Astrocyte of the hippocampus (primary cell): ENCODE measurements at places on chromosomes 5 and 9.

GRCh38 chr5:94276751-94277150 lies 341.7 kb downstream of the KIAA0825 start:
- DNase-seq: no peak

DNA sequence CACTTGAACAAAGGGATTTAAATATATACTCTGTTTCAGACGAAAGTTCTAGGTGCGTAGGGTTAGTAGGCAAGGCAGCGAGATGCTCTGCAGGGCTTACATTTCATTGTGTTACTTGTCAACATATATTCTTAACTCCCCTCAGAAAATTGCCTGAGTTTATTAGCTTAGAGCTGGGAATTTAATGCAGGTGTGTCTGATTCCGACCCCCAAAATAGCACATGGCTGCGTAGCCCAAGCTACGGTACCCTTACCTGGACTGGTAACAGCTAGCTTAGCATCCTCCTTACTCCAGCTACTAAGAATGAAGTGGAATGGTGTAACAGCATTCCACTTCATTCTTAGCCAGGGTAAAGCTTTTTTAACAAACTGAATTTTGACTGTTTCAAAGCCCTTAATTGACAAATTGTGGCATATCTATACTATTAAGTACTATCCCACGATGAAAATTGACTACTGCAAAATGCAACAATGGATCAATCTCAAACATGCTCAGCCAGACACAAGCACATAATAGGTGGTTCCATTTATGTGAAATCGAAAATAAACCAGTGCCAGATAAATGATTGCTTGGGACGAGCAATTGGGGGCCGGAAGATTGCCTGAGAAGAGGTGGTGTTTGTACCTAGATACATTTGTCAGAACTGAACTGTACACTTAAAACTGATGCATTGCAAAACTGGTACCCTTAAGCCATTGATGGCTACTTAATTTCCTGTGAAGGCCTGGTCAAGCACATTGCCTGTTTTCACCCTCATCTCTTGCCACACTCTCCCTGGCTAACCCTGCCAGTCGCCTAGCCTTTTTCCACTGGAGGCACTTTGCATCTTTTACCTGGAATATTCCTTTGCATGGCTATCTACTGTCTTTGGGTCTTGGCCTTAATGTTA lies 3.0 kb upstream of the FGF18 start:
- no peak for DNase-seq

DNA sequence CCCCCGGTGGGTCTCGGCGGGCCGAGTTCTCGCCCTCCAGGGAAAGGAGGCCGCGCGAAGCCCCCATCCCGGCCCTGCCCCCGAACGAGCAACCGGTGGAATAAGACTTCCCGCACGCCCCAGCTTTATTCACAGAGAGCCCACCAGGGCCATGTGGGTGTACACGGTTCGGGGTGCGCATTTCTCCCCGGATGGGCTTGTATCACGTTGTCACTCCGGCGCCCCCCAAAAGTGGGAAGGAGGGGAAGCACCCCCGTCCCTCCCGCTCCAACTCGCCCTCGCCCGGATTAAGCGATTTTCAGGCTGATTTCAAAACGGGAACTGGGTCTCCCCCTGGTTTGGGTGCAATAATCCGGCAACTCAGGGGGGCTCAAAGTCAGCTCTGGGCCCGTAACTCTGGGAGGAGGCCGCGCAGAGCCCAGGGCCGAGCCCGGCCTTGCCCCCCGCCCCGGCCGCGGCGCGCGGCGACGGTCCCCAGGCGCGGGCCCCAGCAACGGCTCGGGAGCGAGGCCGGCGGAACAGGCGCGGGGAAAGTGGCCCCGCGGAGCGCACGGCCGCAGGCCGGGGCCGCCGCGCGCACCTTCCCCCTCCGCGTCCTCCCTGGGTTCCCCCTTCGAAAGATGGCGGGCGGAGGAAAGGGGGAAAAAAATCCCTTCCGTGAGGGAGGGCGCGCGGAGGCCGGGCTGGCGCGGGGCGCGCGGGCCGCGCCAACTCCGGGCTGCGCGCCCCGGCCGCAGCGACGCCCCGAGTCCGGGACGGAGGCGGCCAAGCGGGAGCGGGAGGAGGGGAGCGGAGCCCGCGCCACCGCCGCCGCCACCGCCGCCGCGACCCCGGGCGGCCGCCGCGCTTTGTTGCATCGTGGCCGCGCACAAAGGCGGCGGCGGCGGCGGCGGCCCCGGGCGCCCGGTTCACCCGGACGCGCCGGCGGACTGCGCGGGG lies 644 bp downstream of the BRD3 start:
- DNase-seq: peak; percentile 69

DNA sequence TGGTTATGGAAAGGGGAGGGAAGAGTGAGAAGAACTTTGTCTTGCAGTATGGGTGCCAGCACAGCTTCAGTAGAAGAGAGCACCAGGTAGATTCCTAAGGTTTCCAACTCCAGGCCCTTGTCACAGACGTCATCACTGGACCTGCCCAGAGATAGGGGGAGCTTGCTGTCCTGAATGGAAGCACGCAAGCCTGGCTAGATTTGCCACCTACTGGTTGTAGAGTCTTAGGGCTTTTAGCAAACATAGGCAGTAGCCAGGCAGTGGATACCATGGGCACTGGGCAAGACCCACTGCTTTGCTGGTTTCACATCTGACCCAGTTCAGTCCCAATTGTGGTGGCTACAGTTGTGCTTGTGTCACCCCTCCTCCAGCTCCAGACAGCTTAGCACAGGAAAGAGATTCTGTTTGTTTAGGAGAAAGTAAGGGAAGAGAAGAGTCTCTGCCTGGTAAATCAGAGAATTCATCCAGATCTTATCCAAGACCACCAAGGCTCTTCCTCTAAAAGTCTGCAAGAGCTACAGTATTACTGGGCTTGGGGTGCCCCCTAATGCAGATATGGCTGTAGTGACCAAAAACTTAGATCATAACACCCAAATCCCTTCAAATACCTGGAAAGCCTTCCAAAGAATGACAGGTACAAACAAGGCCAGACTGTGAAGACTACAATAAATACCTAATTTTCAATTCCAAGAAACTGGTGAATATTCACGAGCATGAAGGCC lies 158.9 kb downstream of the HINT1 start:
- peak; percentile 13 for DNase-seq

DNA sequence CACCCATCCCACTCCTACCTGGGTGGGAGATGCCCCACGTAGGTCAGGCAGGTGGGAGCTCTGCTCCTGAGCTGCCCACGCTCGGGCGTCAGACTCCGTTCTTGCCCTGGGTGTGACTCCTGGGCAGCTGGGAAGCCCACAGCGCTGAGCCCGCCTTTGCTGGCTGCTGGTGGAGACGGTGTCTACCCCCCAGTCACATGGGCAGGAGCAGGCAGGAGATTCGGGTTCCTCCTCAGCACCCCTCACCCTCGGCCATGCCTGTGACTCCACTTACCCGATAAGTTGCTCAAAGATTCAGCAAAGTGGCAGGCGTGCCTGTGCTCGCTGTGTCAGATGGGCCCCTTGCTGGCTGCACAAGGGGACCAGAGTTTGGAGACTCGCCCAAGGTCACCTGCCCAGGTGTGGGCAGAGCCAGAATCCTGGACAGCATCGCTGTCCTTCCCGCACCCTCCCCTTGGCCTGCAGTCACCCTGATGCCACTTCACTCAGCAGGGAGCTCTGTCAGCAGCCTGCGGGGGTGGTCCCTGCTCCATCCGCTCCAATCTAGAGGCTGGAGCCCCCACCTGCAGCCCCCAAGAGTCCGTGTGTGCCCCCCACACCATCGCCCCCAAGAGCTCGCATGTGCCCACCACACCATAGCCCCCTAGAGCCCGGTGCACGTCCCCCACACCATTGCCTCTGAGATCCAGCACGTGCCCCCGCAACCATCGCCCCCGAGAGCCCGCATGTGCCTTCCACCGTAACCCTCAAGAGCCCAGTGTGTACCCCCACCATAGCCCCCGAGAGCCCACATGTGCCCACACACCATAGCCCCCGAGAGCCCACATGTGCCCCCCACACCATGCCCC lies 4.2 kb downstream of the LCN1 start:
- no peak for DNase-seq

- no peak for DNase-seq
These were observed 22.2 kb downstream of the MROH2B start for GRCh38 chr5:41048986-41049385.

GRCh38 chr9:36888551-36888950 lies 145.5 kb downstream of the PAX5 start:
- DNase-seq: no peak

DNA sequence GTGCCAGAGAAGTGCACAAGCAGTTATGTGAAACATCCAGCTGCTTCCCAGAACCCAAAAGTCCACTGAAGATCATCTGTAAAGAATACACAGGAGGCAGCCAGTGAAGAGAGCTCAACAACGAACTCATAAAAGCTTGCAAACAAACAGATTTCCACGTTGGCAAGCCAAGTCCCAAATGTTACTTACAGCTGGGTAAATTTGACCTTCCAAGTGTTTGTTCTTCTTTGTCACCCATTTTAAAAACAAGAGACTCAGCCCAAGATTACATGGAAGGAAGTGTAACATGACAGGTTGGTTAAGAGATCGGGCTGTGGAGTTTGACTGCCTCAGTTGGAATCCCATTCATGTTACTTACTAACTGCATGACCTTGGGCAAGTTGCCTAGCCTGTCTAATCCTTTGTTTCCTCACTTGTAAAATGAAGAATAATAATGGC lies 174.9 kb upstream of the PAPPA start:
- peak; percentile 71 for DNase-seq

DNA sequence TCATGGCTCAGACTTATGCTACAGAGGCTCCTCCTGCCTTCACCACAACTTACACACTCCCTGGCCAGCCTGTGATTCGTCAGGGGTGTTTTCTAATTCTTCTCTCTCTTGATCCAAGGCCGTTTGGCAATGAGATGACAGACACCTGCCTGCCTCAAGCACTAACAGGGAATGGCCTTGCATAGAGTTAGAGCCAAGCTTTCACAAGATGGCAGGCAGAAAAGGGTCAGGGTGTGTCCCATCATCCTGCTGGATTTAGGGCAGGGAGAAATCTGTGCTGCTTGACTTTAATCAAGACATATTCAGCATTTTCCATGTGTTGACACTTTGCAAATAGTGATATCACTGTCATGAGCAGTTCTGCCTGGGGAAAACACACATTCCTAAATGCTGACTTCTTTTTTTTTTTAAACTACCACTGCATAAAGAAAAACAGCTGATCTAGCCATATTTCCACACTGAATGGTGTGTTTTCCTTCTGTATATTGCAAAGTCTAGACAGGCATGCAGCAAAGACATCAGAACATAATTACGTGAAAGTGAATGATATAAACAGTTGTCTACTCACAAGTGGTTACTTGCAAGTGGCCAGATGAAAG lies 95.0 kb upstream of the SLC25A48 start:
- DNase-seq: peak; percentile 27

- DNase-seq: no peak
These were observed 48.9 kb upstream of the NRARP start for GRCh38 chr9:137350696-137351584.

GRCh38 chr5:72434781-72435437 lies 72.3 kb downstream of the ZNF366 start:
- no peak for DNase-seq

GRCh38 chr9:111064160-111064837 lies 26.0 kb upstream of the LPAR1 start:
- no peak for DNase-seq

DNA sequence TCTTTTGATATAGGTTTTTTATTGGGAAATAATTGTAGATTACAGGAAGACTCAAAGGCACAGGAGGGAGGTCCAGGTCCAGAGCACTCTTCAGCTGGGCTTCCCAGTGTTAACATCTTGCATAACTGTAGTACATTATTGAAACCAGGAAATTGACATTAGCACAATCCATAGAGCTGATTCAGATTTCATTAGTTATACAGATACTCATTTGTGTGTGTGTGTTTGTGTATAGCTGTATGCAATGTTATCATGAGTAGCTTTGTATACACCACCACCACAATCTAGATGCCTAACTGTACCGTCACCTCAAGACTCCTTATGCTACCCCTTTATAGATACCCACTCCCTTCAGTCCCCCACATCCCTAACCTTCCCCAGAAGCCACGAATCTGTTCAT lies 47.9 kb downstream of the SLC36A1 start:
- DNase-seq: no peak

DNA sequence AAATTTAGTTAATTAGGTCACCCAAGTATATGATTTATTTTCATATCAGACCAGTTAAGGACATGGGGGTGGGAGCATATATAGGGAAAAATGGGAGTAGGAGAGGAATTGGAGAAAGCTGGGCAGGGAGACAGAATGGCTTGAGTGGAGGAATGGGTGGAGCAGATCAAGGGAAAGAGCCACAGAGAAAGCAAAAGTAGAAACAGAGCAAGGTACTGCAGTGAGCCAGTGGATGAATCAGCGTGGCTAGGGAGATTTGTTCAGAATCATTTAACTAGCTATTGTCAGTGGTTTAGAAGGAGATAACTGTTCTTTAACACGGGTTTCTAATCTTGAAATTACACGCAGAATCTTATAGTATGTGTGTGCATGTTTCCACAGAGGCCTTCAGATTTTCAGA lies 37.4 kb downstream of the SNX24 start:
- peak; percentile 51 for DNase-seq

- no peak for DNase-seq
These were observed 69.7 kb downstream of the BAAT start for GRCh38 chr9:101315112-101315450.

DNA sequence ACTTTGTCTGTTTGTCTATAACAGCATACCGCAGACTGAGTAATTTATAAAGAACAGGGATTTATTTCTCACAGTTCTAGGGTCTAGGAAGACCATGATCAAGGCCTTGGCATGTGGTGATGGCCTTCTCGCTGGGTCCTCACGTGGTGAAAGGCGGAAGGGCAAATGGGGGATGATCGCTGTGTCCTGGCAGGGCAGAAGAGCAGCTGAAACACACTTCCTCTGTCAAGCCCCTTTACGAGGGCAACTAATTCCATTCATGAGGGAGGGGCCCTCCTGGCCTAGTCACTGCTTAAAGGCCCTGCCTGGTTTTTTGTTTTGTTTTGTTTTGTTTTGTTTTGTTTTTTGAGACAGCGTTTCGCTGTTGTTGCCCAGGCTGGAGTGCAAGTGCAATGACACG lies 41.9 kb upstream of the UBTD2 start:
- DNase-seq: no peak

- peak; percentile 9 for DNase-seq
These were observed 300.1 kb downstream of the TMEM167A start for GRCh38 chr5:82777106-82777505.
